ENCODE measurements at places on chromosomes 1 and 21. TPM values are rescaled to one million over a fixed set of nuclear protein-coding genes. Genes with fewer than 3 reads are reported as not detected.

- DNase-seq = no peak
These were observed 140.6 kb downstream of the MRPS6 start for GRCh38 chr21:34213959-34214358.

DNA sequence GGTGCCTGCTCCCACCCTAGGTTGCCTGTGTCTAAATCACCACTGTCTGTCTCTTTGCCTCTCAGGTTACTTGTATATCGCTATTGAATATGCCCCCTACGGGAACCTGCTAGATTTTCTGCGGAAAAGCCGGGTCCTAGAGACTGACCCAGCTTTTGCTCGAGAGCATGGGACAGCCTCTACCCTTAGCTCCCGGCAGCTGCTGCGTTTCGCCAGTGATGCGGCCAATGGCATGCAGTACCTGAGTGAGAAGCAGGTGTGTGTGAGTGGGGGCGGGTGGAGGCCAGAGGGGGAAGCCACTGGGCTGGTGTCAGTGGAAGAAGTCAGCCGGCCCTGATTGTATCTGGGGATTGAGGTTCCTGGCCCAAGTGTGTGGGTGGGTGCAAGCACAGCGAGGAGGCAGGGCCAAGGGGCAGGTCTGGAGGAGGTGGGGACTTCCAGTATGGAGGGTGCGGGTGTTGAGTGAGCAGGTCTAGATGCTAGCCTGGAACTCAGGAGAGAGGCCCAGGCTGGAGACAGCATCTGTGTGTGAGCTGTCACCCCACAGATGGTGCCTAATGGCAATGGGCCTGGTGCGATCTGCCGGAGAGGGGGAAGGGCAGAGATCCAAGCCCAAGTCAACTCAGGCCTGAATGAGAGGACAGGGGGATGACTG, 17.2 kb downstream of the TIE1 start:
- DNase-seq = peak; percentile 13

DNA sequence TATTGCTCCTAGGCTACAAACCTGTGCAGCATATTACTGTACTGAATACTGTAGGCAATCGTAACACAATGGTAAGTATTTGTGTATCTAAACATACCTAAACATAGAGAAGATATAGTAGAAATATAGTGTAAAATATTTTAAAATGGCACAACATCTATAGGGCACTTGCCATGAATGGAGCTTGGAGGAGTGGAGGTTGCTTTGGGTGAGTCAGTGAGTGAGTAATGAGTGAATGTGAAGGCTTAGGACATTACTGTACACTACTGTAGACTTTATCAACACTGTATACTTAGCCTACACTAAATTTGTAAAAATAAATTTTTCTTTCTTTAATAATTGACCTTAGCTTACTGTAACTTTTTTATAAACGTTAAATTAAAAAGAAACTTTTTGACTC, 7.9 kb downstream of the LEFTY2 start:
- no peak for DNase-seq

DNA sequence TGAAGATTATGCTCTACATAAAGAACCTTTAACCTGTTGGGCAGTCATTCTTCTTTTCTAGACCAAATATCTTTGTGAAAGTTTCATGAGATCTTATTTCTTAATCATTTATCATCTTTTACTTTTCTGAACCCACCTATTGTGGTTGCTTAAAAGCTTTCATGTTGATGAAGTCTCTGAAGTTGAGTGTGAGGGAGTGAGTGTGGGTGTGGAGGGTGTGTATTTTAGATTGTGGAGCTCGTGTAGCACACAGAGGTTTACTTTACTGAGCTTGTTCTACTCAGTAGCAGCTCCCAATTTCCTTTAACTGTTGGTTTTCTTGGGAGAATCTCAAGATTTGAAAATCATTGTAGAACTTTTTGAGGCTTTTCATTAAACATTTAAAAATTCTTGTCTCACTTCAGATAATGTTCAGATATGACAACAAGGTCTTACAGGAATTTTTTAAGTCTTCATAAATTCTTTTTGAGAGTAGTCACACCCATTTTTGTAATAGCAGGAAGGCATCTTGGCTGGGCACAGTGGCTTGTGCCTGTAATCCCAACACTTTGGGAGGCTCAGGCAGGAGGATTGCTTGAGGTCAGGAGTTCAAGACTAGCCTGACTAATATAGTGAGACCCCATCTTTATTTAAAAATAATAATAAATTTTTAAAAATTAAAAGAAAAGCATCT, 17.0 kb downstream of the SRRM1 start:
- no peak for DNase-seq

Gene RIMKLA
- 6.3 TPM for total RNA-seq

All from left cardiac atrium (tissue), 4 donors.